ENCODE measurements at places on chromosomes 12 and 14.

DNA sequence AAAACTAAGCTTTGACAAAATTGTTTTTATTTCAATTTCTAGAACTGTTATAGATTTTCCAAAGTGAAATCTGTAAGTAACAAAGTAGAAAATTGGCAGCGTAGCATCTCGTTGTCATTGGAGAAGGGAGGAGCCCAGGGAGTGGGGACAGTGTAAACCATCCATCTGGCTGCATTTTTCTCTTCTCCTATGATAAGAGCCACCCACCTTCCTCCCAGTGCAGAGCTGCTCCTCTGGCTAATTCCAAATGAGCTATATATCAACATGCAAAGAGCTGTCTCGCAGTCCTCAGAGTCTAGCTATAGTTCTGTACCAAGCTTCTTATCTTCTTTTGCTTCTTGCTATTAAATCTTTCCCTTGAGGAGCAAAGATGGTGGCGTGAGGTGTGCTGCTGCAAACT is 56.6 kb downstream of the SCN8A start:
- no peak for DNase-seq

- no peak for DNase-seq
Measured at GRCh38 chr12:42221726-42222125, 16.3 kb downstream of the YAF2 start.

DNA sequence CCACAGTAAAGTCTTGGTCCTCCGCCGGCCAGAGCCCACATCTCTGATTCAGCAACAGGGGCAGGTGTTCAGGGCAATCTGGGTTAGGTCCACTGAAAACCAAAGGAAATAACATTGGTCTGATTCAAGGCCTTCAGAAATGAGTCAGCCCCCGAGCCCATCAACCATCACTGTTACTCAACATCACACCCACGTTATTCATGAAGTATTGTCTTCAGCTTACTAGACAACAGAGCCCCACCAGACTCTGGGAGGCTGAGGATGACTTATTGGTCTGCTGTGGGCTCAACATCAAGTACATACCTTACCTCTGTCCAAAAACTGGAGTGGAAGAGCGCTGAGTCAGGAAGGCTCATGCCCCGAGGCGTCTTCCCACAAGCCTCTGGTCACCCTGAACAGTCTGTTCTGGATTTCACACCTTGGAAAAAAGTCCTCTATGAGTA is 97.5 kb downstream of the ZFP36L1 start:
- peak; percentile 100 for DNase-seq

DNA sequence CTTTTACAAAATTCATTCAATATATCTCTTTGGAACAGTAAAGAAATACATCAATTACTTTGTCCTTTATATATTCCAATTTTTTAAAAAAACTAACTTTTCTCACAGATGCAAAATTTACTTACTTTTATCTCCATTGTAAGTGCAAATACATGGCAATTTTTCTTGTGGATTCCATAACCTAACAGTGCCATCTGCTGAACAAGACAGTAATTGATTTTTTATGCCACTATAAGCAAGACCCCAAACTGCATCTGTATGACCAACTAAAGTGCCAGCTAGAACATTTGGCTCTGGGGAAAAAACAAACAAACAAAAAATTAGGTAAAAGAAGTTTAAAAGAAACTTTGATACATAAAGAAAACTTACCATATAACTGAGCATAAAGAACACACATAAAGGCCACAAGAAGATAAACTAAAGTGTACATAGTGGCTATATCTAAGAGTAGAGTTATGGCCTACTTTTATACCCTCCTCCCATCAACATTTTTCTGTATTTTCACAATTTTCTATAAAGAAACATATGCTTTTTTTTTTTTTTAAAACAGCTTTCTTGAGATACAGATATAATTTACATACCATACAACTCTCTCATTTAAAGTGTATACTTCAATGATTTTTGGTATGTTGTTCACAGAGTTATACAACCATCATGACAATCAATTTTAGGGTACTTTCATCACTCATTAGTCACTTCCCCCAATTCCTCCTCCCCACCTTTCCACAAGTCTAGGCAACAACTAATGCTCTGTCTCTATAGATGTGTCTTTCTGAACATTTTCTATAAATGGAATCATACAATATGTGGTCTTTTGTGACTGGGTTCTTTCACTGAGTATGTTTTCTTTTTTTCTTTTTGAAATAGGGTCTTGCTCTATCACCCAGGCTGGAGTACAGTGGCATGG is 32.6 kb downstream of the COCH start:
- DNase-seq: peak; percentile 11

- DNase-seq: peak; percentile 49
Measured at GRCh38 chr12:6364044-6364374, 11.4 kb downstream of the SCNN1A start.

GRCh38 chr14:70709726-70710382 is 68.1 kb downstream of the TTC9 start:
- no peak for DNase-seq

GRCh38 chr12:53938326-53939140 is at the start of gene HOXC13:
HOXC13 (plus strand) TSS chr12:53938831; CDS start chr12:53938907, 76 bp downstream.
- peak; percentile 92 for DNase-seq

GRCh38 chr12:110039085-110039807 is 9.1 kb downstream of the C12orf76 start:
- peak; percentile 90 for DNase-seq

GRCh38 chr14:51780006-51780692 is 80.3 kb upstream of the GNG2 start:
- peak; percentile 80 for DNase-seq

- no peak for DNase-seq
Measured at GRCh38 chr14:80037349-80037748, 174.0 kb downstream of the DIO2 start.

GRCh38 chr12:49404956-49405355 is 37.7 kb downstream of the SPATS2 start:
- no peak for DNase-seq

DNA sequence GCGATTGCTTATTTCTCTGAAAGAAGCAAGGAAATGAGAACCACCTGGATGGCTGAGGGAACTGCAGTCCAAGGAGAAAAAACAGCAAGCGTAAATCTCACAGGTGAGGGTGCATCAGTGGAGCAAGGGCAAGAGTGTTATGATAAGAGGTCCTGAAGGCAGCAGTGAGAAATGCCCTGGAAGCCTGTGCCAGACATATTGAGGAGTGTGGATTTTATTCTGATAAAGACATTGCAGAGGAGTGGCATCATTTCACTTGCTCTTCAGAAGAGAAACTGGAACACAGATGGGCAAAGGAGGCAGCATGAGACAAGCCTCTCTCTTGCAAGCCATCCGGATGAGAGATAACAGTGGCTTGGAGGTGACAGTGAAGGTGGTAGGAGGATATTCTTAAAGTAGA is 78.5 kb downstream of the PDE3A start:
- DNase-seq: no peak

DNA sequence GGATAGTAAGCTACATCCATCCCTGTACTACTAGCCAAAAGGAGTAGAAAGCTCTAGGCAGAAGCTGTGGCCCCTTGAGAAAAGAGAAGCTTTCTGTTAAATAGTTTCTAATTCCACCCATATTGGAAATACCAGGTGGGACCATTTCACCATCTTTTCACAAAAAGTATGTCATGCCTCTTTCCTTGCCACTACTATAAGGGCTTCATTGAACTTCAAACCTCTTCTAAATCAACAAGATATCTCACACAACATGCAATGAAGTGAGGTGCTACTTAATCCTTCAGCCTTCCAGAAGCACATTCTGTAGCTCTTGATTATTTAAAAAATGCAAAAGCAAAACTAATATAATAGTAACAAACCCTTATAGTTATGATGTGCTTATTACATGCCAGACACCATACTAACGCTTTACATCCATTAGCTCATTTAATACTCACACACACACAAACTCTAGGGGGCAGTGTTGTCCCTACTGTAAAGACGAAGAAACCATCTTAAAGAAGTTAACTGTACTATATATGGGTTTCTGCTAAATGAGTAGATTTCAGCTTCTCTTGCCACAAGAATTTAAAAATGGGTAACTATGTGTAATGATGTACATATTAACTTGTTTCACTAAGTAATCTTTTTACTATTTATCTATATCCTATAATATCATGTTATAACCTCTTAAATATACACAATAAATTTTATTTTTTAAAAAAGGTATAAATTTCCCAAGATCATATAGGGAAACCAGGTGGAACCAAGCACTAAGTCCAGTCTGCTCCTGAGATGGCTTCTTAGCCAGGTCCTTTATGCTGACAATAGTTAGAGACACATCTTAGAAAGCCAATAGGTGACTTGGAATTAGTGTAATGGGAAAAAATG is 124.4 kb downstream of the RPS29 start:
- DNase-seq: peak; percentile 77

GRCh38 chr14:31219169-31219568 is 11.6 kb upstream of the HECTD1 start:
- DNase-seq: peak; percentile 16

DNA sequence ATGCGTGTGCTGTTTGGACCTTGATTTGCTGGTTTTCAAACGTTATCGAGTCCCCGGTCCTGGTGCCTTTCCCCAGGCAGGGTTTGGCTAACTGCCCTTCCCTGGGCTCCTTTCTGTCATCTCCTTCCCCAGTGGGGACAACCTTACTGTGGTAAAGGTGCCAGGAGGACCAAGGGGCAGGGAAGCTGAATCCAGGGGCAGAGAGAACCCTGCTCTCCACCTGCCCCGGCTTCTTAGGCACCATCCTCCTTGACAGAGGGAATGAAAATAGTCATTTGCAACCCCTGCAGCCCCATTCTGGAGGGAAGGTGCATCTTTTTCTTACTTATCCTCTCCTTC is 5.0 kb downstream of the CEBPE start:
- DNase-seq: no peak

DNA sequence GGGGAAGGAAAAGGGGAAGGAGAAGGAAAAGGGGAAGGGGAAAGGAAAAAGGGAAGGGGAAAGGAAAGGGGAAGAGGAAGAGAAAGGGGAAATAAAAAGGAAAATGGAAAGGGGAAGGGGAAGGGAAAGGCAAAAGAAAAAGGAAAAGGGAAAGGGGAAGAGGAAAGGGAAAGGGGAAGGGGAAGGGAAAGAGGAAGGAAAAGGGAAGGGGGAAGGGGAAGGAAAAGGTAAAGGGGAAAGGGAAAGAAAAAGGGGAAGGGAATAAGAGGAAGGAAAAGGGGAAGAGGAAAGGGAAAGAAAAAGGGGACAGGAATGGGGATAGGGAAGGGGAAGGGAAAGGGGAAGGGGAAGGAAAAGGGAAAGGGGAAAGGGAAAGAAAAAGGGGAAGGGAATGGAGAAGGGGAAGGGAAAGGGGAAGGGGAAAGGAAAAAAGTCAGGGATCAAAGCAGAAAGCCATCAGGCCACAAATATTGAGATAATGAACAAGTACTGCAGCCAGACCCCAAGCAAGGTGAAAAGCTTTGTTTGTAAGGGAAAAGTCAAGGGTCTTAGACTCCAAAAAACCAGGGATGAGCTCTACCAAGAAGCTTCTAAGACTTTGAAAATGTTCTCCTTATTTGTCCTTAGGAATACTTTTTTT is 20.0 kb downstream of the DICER1 start:
- no peak for DNase-seq

GRCh38 chr12:29739279-29739991 is 44.3 kb downstream of the TMTC1 start:
- DNase-seq: peak; percentile 79

All from foreskin fibroblast (primary cell).